Placental pericyte (primary cell): ENCODE measurements at places on chromosomes 5 and 9. TPM values are rescaled to one million over a fixed set of nuclear protein-coding genes. Genes with fewer than 3 reads are reported as not detected.

SPINK13 gene
- not detected in 2 replicates for total RNA-seq

GADD45G gene
- 0.14 and 2.0 TPM in 2 replicates for total RNA-seq

PCDHGA7 gene
- total RNA-seq, result 4.3 and 7.7 TPM in 2 replicates

ELAVL2 gene
- total RNA-seq, result not detected in 2 replicates

ZNF483 gene
- total RNA-seq, result 0.44 and 0.86 TPM in 2 replicates

MARCHF11 gene
- not detected in 2 replicates for total RNA-seq

KIF4B gene
- 0.14 TPM in 1 of 2 replicates, not detected in the other for total RNA-seq

MYORG gene
- total RNA-seq, result 0.22 and 1.4 TPM in 2 replicates

IL4 gene
- total RNA-seq, result not detected in 2 replicates

EXOSC3 gene
- 21.0 and 23.3 TPM in 2 replicates for total RNA-seq

CYLC2 gene
- not detected in 2 replicates for total RNA-seq

SLC6A18 gene
- total RNA-seq, result not detected in 2 replicates

LIX1 gene
- total RNA-seq, result not detected in 2 replicates

PCDHGA4 gene
- 5.0 and 6.1 TPM in 2 replicates for total RNA-seq

PCDHA6 gene
- 0.14 and 0.44 TPM in 2 replicates for total RNA-seq

FCN2 gene
- not detected in 2 replicates for total RNA-seq

TSLP gene
- total RNA-seq, result 0.43 and 2.0 TPM in 2 replicates

PCDHGC5 gene
- total RNA-seq, result 3.9 and 6.6 TPM in 2 replicates

GDA gene
- under 0.01 and 0.57 TPM in 2 replicates for total RNA-seq

PHF24 gene
- not detected in 2 replicates for total RNA-seq

MYOT gene
- not detected in 2 replicates for total RNA-seq

IL3 gene
- total RNA-seq, result not detected in 2 replicates

PCDHA1 gene
- total RNA-seq, result not detected in 2 replicates

MEGF10 gene
- total RNA-seq, result 0.22 and 4.2 TPM in 2 replicates

DNAI1 gene
- not detected in 2 replicates for total RNA-seq

LCN12 gene
- 0.88 TPM in 1 of 2 replicates, not detected in the other for total RNA-seq

MARCHF3 gene
- 22.5 and 44.0 TPM in 2 replicates for total RNA-seq

BRD3OS gene
- total RNA-seq, result 16.4 and 32.1 TPM in 2 replicates

IL5 gene
- not detected in 2 replicates for total RNA-seq

VCP gene
- total RNA-seq, result 516 and 635 TPM in 2 replicates

CCL27 gene
- not detected in 2 replicates for total RNA-seq

SOX30 gene
- under 0.01 TPM in 1 of 2 replicates, not detected in the other for total RNA-seq

CDKN2B gene
- 77.2 and 97.2 TPM in 2 replicates for total RNA-seq

DRD1 gene
- total RNA-seq, result 0.44 and 0.72 TPM in 2 replicates

DCTN3 gene
- total RNA-seq, result 68.3 and 81.2 TPM in 2 replicates

SPINK7 gene
- not detected in 2 replicates for total RNA-seq

AFAP1L1 gene
- 5.5 and 10.7 TPM in 2 replicates for total RNA-seq

BARHL1 gene
- total RNA-seq, result not detected in 2 replicates

PBX3 gene
- 15.8 and 35.5 TPM in 2 replicates for total RNA-seq

MYO10 gene
- 239 and 265 TPM in 2 replicates for total RNA-seq

PLCXD3 gene
- 0.14 TPM in 1 of 2 replicates, not detected in the other for total RNA-seq

PNPLA7 gene
- total RNA-seq, result 0.86 and 1.1 TPM in 2 replicates

CDC25C gene
- 0.44 and 13.3 TPM in 2 replicates for total RNA-seq
